ENCODE measurements at places on chromosomes 2 and 18.

- peak; percentile 12 for DNase-seq
Measured at GRCh38 chr18:76450452-76451395, 44.3 kb downstream of the ZNF516 start.

DNA sequence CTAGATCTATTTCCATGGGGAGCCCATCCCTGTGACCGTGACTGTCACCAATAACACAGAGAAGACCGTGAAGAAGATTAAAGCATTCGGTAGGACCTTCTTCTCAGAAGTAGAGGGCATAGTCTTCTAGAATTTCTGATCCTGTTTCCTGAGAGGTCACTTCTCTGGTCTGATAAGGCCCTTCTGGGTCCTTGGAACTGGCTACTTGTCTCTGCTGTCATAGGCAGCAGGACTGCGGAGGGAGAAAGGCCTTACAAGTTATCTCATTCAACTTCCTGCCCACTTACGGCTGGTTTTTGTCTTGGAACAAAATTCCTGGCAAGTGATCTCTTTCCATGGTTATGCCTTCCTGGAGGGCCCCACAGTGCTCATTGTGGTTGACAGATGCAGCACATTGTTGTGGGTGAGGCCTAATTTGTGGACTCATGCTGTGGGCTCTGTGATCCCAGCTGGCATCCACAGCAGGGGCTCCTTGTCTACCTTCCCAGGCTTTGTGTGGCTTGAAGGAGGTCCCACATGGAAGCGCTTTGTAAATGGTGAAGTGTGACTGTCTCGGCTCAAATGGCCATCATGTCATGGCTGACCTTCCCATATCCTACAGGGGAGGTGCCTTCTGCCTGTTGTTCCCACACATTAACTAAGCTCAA lies 22.0 kb downstream of the SAG start:
- no peak for DNase-seq

GRCh38 chr2:81739966-81740365 lies 1435.4 kb upstream of the LRRTM1 start:
- no peak for DNase-seq

GRCh38 chr2:223566396-223566795 lies 35.8 kb downstream of the SCG2 start:
- no peak for DNase-seq

DNA sequence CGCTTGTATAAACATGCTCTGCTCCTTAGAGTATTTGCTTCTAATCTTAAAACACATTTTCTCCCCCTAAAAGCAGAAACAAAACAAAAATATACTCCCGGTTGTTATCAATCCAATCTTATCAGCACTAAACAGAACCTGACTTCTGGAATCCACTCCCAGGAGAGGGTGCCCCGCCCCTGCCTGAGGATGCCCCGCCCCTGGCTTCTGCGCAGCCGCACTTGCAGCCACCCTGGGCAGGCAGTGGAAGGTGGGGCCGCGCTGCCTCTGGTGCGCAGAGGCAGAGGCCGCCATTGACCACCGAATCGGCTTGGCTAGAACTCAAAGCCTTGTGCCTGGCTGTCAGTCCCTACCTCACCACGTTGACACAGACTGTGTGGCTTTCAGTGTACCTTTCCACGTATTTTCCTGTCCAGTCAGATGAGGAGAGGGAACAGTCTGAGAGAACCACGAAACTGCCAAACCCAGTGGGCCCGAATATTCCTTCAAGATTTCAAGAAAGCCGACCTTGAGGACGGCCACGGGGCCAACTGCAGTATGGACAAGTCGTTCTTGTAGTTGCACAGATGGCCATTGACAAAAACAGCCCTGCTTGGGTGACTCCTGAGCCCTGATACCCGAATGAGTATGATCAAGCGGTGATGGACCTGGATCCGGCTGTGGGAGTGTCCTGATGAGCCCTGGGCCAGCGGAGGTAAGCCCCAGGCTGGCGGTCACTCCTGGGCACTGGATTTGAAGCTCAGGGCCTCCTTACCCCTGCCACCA lies 46.2 kb upstream of the ARHGAP28 start:
- no peak for DNase-seq

- DNase-seq: no peak
Measured at GRCh38 chr2:83573060-83573459, 886.0 kb downstream of the SUCLG1 start.

- DNase-seq: no peak
Measured at GRCh38 chr18:45066886-45067285, 386.2 kb downstream of the SETBP1 start.

DNA sequence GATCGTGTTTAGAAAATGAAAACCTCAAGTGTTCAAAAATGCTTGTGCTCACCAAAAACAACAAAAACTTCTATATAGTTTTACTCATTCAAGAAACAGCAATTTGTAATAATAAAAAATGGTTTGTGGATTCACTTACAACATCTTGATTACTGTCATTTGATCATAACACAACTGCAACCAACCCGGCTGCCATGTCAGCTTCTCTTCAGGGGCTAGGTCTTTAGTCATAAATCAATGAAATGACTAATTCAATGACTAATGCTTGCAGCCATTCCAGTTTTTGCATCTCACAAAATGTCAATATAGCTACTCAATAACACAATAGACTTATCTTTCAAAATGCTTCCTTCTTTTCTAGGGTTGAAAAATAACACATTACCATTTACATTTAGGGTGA lies 128.0 kb downstream of the OLA1 start:
- DNase-seq: peak; percentile 10

GRCh38 chr18:574149-574860 lies 5.9 kb upstream of the CETN1 start:
- DNase-seq: no peak

DNA sequence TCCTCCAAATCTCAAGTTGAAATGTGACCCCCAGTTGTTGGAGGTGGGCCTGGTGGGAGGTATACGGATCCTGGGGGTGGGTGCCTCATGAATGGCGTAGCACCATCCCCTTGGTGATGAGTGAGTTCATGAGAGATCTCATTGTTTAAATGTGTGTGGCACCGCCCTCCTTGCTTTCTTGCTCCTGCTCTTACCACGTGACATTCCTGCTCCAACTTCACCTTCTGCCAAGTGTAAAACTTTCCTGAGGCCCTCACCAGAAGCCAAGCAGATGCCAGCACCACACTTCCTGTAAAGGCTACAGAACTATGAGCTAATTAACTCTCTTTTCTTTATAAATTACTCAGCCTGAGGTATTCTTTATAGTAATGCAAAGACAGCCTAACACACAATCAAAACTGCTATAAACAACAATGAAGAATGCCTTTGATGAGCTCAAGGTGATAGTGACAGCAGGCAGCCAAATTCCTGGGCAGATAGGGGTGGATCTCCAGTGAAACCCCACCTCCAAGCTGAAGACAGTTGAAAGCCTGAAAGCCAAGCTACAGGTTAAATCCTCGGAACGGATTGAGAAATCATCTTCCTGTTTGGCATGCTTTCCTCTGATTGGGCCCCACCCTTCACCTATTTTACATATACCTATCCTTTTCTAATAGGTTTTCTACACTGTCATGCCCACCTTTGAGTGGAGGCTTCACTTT lies 26.9 kb downstream of the MCEE start:
- no peak for DNase-seq

GRCh38 chr2:205166745-205167144 lies 515.6 kb upstream of the NRP2 start:
- no peak for DNase-seq

DNA sequence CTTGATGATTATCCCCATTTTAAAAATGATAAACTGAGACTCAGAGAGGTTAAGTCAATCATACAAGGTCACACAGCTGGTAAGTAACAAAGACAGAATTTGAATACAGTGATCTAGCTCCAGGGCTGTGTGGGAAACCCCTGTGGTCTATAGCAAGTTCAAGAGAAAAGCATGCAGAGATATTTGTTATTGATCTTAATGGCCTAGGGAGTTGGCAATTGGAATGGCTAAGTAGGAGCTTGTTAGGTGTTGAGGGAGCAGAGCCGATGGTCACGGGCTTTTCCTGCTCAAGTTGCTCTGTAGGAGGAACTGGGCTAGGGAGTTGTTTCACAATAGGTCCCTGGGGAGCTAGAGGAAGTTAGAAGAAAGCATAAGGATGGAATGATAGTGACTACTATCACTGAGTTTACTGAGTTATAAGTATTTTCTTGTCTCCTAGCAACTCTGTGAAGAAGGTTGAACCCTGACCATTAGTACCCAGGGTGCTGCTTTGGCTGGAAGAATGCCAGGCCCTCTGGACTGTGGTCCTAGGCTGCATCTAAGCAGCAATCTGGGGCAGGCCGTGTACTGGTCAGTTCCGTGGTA lies 30.0 kb downstream of the RNF125 start:
- DNase-seq: no peak

DNA sequence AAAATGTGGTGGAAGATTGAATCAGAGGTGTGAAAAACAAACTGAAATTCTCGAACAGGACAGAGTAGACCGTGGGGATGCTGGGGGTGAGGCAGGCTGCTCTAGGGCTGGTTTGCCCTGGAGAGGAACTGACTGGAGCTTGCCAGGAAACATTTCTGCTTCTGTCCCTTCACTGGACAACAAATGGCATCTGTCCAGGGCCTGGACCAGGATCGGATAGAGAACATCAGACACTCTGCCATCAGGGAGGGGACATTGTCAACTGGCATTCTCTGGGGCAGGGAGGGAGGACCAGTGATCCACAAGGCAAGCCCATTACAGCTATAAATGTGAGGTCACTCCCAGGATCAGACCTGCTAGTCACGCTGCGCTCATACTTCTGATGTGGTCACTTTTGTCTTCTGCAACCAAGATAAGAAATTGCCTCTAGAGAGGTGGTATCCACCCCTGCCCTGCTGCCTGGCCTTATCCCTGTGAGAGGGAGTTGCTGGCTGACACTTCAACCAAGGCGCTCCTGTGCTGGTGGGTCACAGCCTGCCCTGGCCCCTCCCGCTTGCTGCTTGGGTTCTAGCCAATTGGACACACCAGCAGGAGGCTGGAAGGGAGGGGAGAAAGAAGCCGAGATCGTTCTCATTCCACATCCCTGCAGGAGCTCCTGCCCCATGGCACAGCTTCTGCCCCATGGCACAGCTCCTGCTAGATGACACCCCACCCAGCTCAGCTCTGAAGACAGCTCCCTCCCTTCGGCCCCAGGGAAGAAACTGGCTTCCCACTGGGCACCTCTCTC lies 8.7 kb downstream of the NPPC start:
- DNase-seq: no peak
